ENCODE measurements at places on chromosomes 4 and X.

DNA sequence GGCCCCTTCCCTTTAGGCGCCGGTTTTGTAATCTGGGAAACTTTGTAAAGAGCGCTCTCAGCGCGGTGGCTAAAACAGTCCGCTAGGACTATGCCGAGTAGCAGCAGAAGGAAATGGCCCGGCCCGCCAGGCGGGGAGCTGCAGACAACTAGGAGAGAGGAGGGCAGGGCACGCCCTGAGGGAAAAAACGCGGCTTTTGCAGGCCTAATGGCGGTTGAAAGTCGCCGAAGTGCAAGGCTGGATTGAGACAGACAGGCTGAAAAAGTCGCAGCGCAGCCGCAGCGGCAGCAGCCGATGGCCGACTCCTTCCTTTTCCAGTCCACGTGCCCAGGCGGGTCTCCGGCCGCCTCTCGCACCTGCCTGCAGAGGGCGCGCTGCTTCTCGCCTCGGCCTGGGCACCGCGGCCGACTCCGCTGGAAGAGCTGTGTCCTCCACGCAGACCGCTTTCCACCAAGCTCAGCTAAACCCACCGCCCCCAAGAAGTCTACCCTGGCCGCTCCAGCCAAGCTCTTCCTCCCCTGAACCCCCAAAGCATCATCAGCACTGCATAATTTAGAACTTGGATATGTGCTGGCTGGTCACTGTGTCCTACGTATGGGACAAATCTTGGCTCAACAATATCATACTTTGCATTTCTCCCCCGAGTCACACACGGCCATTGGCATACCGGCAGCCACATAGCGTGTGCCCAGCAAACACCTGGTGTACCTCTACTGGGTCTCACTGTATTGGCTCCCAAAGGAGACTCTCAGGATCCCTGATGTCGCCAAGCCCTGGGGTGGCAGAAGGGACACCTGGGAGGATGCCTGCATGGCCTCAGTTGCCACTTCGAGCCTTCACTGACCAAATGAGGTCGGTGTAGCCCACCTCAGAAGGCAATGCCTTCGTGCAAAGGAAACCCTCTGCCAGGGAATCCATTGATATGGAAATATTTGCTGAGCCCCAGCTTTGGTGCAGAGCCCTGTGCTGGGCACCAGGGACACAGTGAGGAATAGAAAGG lies 14.5 kb downstream of the SLC25A5 start:
- DNase-seq: peak; percentile 58

DNA sequence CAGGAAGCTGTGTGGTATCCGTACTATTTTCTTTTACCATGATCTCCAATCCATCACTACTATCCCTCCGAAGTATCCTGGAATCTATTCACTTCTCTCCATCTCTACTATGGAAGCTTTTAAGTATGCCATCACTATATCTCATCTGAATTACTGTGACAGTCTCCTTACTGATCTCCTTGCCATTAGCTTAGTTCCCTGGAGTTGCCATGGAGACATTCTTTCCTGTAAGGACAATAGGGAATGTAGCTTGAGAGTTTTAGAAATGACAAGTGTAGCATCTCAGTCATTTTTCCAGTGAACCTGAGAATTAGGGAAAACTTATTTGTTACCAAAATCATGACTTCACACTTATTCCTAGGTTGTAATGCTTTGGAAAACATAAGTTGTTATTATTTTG lies 86.3 kb downstream of the HPGD start:
- no peak for DNase-seq

DNA sequence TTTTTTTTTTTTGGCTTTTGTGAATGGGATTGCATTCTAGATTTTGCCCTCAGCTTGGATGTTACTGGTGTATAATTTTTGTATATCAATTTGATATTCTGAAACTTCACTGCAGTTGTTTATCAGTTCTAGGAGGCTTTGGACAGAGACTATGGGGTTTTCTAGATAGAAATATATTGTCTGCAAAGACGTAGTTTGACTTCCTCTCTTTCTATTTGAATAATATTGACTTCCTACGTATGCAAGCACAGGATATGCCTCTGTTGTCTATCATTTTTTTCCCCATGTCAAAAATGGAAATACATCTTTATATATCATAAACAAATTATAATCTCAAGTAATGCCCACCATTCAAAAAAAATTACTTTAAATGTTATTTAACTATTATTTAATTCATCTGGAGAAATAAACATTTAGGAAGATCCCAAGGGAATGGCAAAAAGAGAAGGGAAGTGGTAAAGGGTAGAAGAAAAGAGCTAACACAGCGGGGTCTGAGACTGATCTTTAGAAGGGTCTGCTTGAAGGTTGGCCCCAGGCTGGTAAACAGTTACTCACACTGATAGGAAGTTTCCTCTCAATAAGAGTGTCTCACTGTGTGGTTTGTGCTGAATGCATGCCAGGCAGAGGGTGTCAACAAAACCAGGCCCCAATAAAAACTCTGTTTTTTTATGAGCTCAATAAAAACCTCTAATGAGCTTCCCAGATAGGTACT lies 35.7 kb downstream of the ZNF518B start:
- DNase-seq: no peak

GRCh38 chr4:168882650-168883233 lies 127.3 kb downstream of the CBR4 start:
- DNase-seq: no peak

Data from CD4-positive, alpha-beta memory T cell (primary cell).